Mucosa of gallbladder (tissue), 1 donor: ENCODE measurements at places on chromosomes 13 and 19.
A peak's percentile ranks its signal among the peaks of the same experiment; 100 is the strongest.

- no peak for DNase-seq
Measured at GRCh38 chr13:46797501-46798237, 708 bp upstream of the ESD start.

DNA sequence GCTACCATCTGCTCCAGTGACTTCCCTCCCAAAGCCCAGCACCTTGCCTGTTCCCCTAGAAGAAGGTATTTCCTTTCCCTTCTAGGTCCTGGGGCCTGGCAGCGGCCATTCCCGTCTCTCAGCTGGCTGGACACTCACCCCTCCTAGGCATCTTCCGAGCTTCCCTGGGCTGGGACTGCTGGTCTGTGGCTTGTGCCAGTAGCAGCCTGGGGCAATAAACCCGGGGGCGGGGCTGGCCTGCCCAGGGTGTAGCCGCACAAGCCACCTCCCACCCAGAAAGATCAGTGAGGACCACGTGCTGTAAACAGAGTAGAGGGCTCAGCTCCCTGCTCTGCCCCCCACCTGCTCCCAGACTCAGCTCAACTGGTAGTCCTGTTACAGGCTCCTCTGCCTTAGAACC is 15.0 kb downstream of the LIPE start:
- DNase-seq: no peak

GRCh38 chr19:30403203-30403985 is 31.2 kb downstream of the ZNF536 start:
- DNase-seq: no peak

- no peak for DNase-seq
Measured at GRCh38 chr19:10761443-10762250, 43.8 kb downstream of the DNM2 start.

DNA sequence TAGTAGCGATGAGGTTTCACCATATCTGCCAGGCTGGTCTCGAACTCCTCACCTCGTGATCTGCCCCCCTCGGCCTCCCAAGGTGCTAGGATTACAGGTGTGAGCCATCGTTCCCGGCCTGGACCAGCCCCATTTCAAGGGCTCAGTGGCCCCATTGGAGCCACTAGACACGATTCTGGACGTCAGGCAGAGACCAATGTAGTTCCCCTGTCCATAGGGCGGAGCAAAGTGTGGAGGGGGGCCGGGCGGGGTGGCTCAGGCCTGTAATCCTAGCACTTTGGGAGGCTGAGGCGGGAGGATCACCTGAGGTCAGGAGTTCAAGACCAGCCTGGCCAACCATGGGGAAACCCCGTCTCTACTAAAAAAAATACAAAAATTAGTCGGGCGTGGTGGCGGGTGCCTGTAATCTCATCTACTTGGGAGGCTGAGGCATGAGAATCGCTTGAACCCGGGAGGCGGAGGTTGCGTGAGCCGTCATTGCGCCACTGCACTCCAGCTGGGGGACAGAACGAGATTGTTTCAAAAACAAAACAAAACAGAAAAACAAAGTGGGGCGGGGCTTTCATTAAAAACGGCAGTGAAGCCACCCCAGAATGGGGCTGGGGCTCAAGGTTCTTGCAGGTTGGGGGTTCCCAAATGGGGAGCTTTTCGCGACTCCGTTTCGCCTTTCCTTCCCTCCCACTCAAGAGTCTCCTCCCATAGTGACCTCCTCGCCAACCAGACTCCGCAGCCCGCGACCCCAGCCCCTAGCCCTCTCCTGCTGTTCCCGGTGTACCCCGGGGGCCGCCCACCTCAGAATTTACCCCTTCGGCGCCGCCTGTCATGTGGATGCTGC is 758 bp upstream of the TECR start:
- no peak for DNase-seq

DNA sequence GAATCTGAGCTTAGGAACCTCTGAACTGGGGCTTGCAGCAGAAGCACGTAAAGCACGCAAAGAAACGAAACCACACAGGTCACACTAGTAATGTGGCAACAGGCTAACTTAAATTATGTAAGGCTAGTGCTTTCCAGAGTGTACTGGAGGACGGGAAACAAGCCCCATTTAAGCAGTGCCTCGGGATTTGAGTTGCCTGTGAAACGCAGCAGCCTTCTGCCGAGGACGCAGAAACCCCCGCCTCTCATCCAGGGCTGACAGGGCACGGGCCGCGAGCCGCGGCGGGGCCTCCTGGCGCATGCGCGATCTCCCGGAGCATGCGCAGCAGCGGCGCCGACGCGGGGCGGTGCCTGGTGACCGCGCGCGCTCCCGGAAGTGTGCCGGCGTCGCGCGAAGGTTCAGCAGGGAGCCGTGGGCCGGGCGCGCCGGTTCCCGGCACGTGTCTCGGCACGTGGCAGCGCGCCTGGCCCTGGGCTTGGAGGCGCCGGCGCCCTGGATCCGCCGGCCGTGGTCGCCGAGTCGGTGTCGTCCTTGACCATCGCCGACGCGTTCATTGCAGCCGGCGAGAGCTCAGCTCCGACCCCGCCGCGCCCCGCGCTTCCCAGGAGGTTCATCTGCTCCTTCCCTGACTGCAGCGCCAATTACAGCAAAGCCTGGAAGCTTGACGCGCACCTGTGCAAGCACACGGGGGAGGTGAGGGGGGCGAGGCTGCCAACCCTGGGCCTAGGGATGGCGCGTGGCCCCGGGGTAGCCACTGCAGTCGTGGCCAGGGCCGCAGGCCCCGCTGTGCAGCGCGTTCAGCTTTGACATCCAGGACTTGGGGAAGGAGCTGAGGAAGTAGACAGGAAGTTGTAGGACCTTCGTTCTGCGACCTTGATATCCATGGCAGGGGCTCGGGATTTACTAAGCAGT is at the start of gene GTF3A:
TSS of gene GTF3A (plus strand) at position 374 of the 912 bp plus-strand sequence.
- peak; percentile 85 for DNase-seq

DNA sequence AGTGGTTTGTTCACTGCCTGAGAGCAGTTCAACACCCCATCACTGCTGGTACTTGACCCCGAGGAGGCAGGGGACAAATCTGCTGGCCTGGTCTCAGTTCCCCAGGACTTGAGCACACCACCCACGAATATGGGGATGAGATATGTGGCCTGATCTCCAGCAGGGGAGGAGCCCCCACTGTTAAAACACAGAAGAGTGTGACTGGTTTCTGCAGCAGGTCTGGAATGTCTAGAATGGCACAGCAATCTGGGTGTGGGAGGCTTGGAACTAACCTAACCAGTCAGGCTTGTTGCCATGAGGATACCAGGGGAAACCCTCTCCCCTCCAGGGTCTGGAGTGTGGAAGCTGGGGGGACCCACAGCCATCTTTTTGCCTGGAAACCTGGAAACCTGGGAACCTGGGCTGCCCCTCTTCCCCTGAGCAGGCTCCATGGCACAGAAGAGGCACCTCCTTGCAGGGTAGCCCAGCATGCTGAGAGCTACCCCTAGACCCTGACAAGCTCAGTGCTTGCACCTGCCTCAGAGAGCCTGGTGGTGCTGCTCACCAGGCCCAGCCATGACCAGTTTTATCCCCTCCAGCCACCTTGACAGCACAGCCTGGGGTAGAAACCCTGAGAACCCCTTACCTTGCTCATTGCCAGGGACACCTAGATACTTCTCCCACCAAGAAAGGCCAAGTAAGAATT is 273.8 kb downstream of the LIG4 start:
- no peak for DNase-seq

DNA sequence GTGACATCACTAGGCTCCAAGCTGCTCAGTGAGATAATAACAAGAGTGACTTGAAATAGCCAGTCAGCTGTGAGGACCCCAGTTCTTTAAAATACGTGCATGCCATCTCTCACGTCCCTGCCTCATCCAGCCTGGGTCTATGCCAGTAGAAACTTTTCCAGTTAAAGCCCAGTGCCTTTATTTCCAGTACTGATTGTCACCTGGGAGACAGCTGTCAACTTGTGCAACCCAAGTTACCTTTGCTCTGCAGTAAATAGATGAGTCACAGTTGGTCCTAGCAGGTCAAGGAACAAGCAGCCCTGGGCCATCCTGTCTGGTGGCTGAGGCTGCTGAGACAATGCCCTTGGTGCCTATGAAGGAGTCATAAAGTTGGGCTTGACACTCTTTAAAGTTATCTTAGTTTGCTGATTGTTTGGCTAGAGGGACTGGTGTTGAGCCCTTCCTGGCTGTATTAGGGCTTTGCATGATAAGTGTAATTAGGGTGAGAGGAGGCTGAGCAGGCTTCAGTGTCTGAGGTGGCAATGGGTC is 228.7 kb downstream of the LACC1 start:
- peak; percentile 80 for DNase-seq

- DNase-seq: no peak
Measured at GRCh38 chr19:15897026-15897737, 692 bp downstream of the CYP4F2 start.

GRCh38 chr19:16118489-16119033 is 6.9 kb downstream of the RAB8A start:
- no peak for DNase-seq

- DNase-seq: no peak
Measured at GRCh38 chr13:106173891-106174610, 361.4 kb downstream of the EFNB2 start.

- no peak for DNase-seq
Measured at GRCh38 chr13:41502673-41503072, 45.3 kb downstream of the RGCC start.

GRCh38 chr13:36526897-36527296 is 94.6 kb downstream of the CCNA1 start:
- DNase-seq: no peak

DNA sequence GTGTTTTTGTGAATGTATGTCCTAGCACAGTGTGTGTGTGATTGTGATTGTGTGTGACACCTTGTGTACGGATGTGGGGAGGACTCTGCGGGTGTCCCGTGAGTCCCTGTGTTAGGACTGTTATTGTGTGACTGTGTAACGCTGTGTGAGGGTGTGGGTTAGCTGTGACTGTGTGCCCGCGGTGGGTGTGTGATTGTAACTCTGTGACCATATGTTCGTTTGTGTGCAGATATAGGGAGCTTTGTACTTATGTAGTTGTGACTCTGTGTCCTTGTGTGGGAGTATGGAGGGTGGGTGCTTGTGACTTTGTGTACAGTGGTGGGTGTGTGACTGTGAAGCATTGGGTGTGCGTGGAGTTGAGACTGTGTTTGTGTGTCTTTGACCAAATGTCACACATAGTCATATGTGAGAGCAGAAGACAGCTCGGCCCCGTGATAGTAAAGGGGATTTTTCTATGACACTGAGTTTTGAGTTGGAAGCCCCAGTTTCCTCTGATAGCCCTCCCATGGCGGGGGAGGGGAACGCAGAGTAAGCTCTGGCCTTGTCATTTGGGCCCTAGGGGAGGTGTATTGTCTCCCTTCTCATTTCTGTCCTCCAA is 949 bp upstream of the ZNF260 start:
- DNase-seq: no peak

DNA sequence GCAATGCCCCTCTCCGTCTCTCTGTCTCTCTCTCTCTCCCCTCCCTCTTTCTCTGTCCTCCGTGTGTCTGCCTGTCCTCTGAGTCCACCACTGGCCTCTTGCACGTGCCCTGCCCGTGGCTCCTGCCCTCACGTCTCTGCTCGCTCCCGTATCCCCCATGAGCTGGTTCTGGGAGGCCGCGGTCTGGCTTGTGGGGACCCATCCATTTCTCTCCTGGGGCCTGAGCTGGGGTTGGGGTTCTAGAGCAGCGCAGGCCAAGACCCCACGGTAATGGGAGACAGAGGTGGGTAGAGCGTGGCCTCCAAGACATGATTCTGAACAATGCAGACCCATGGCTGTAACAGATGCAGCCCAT is 19.0 kb downstream of the C2CD4C start:
- DNase-seq: no peak

GRCh38 chr13:34431827-34432581 is 510.1 kb upstream of the NBEA start:
- DNase-seq: no peak

GRCh38 chr19:8526345-8527091 is 12.6 kb upstream of the ZNF414 start:
- DNase-seq: peak; percentile 90

DNA sequence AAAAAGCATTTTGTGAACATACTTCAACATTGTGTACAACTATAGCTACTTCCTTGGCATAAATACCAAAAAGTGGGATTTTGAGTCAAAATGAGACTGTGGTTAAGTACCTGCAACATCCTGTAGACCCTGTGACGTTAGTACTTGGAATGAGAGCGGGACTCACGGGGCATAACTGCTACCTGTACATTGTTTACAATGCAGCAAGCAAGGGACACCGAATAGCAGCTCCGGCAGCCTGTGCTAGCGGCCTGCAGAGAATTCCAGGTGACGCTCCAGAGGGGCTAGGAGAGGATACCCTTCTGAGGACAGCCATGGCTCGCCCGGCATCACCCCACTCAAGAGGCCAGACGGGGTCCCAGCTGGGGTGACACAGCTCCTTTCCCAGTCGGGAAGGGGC is 824 bp upstream of the ZNF331 start:
- no peak for DNase-seq

DNA sequence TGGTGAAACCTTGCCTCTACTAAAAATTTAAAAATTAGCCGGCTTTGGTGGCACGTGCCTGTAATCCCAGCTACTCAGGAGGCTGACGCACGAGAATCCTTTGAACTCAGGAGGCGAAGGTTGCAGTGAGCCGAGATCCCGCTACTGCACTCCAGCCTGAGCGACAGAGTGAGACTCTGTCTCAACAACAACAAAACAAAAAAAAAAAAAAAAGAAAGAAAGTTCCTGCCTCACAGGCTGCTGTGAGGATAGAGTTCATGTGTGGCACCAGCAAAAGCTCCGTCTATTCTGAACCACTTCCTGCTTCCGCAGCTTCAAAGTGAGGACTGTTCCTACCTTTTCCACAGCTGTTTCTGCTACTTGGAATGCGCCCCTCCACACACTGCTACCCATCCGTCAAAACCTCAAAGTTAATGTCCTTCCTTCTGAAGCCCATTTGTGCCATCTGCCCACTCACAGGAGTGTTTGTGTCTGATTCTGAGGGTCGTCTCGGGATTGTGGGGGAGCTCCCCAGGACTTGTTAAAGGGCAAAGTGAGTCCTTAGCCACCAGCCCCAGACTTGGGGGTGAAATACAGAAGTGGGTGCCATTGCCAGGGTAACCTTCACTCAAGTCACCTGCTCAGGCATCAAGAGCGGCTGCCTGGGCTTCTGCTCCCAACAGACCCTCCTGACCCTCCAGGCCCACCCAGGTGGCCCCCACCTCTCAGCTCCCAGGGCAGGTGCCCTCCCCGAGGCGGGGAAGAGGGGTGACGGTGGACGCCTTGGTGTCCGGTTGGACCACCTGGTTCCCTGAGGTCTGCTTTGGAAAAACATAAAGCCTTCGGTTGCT is 2.9 kb downstream of the MFSD12 start:
- no peak for DNase-seq

- DNase-seq: no peak
Measured at GRCh38 chr13:74074723-74075122, 59.5 kb downstream of the KLF12 start.

DNA sequence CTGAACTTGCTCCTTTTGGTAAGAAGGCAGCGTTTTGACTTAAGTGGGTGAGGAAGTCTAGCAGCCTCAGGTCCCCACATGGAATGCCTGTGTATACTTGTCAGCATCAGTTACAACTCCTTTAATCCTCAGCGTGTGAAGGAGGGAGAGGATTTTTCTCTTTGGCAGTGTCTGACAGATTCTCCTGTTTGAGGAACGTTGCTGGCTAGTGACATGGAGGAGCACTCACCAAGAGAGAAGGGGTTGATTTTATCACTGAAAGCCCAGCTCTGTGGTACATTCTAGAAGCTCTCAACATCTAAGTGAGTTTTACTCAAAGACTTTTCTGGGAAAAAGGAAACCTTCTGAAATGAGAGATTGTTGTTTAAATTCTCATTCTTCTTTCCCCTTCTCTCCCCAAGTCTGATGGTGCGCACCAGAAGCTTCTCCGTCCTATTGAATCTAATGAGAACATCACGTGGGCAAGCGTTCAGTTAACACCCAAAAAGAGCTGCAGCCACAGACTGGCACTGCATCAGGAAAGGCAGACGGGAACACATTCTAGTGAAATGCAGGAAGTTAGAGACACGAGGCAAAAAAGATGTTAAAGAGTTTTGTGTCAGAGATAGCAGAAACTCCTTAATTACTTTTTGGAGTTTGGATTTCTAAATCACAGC is 58.2 kb downstream of the GJA3 start:
- DNase-seq: no peak
